Caki2 (cell line): ENCODE measurements at places on chromosomes 13 and 19.
A peak's percentile ranks its signal among the peaks of the same experiment; 100 is the strongest.

DNA sequence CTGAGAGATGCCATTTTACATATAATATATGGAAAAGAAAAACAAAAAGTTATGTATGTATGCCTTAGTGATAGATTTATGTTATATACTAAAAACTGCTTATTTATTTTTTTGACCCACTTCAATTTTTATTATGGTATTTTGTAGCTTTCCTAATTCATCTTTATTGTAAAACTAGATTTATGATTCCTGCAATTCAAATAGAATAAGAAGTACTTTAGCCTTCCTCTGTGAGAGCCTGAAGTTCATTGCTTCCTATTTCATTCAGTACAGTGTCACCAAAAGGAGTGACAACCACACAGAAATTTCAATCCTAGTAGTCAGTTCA is 158.1 kb downstream of the RGCC start:
- DNase-seq: no peak

DNA sequence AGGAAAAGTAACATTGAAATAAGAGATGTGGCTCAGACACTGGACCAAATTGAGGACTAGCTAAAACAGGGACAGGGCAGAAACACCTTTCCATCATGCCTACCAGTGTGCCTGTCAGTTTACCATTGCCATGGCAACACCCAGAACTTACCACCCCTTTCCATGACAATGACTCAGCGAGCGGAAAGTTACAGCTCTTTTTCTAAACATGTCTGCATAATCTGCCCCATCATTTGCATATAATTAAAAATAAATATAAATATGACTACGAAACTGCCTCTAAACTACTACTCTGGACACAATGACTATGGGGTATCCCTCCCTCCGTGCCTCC is 96.0 kb downstream of the UBL3 start:
- DNase-seq: peak; percentile 57

DNA sequence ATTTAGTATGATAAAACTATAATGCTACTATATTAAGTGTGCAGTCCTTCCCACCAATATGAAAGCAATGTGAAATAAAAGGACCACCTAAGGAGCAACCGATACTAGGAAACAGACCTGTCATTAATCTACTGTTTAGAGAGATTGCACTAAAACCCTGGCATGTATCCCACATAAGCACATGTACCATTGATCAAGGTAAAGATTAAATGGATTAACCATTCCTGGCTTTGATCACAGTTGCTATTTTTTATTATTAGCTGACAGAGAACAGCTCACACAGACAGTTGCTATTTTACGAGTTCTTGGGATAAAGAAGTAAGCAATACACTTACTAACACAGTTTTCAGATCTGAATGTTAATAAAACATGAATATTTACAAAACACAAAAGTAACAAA is 57.7 kb upstream of the ZDHHC20 start:
- DNase-seq: no peak

GRCh38 chr19:2548966-2549365 is 73.0 kb downstream of the GADD45B start:
- no peak for DNase-seq

DNA sequence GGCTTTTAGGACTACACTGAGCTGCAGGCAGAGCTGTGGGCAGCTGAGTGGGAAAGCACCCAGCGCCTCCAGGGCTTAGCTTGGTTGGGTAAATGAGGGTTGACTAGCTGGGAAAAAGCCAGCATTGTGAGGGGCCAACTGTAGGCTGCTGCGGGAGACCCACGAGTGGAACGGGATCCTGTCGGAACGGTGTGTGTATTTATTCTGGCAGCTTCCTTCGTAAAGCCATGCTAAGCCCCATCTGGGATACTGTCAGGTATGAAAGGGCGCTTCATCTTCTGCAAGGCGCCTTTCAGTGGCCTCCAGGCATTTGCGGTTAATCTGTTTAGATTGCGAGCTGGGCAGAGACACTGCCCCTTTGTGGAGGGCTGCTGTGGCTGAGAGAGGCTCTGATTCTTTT is 39.5 kb upstream of the CNMD start:
- no peak for DNase-seq

GRCh38 chr19:43983544-43983911 is 460 bp upstream of the ZNF155 start:
- DNase-seq: no peak

GRCh38 chr13:98672947-98673613 is 79.4 kb downstream of the SLC15A1 start:
- DNase-seq: peak; percentile 57

- no peak for DNase-seq
These were observed 7.8 kb downstream of the ACTN4 start for GRCh38 chr19:38655148-38655824.

DNA sequence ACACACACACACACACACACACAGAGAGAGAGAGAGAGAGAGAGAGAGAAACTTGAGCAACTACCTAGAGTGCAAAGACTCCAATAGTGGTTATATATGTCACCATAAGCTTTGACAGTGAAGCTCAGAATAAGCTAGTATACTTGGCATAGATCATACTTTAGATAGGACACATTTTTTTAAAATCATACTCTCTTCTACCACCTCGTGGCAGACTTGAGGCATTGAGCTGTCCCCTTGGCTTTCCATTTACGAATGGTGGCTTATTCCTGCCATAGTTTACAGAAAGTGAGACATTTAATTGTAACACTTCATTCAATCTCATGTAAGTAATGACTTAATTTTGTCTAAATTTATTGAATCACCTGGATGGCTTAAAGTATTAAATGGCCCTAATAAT is 108.2 kb downstream of the EDNRB start:
- no peak for DNase-seq

DNA sequence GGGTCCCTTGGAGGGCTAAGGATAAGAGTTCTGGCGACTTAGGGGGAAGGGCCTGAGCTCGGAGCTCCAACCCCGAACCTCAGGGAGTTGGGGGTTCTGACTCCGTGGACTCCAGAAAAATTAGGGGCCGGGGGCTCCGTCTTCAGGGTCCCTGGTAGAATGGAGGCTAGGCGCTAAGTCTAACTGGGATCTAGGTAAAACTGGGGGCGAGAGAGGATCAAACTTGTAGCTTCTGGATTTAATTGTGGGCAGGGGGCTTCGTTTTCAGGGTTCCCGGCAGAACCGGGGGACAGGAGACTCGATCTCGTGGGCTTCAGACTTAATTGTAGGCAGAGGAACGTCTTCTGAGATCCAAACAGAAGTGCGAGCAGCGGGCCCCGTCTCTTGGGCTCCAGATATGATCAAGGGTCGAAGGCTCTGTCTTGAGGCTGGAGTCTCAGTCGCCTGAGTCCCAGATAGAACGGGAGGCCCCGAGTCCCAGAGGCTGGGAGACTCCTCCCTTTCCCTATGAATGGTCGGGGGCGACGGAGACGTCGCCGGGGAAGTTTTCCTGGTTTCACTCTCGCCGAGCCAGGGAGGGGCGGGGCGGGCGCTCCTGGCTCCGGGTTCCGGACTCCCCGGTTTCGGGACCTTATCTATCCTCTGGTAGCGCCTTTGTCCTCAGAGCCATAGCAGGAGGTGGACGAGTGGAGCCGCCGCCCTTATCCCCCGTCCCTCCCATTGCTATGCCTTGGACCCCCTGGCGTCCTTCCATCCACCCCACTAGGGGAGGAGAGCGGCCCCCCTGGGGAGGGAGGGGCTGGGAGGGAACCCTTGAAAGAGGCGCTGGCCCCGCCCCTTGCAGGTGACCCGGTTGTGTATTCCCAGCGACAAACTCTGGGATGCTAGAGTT is 1.3 kb downstream of the NECTIN2 start:
- DNase-seq: no peak

GRCh38 chr13:41643507-41643906 is 186.2 kb downstream of the RGCC start:
- no peak for DNase-seq

DNA sequence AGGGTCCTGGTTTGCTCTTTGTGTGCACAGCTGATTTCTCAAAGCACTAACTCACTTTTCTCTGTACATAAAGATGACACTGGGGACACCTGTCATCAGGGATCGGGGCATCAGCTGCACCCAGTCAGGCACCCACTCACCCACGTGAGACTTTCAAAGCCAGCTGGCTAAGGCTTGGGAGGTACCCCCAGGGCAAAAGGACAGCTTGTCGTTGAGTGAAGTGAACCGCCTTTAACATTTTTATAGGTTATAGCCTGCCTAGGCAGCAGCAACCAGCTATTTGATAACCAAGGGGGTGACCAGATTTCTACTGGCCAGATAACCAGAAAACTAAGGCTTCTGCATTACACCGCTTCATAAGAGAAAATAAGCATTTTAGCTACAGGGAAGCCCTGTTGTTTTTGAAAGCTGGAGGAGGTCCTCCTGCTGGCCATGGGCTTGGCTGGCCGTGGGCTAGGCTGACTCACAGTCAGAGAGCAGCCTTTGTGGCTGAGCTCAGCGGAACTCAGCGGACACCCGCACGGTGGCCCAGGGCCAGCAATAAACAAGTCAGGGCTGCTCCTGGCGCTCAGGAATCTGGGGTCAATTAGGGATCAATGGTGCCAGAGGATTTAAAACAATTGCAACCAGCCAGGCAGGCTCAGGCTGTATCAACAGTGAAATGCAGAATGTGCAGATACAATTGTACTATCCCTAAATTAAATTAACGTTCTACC is 57.1 kb downstream of the ALOX5AP start:
- DNase-seq: peak; percentile 76

- DNase-seq: no peak
These were observed 3.8 kb downstream of the LENG1 start for GRCh38 chr19:54155694-54156093.

- DNase-seq: no peak
These were observed 114.2 kb upstream of the UQCRFS1 start for GRCh38 chr19:29326849-29327840.

- peak; percentile 68 for DNase-seq
These were observed 56.7 kb upstream of the MED4 start for GRCh38 chr13:48151363-48152161.

GRCh38 chr13:50889317-50889716 is 20.3 kb upstream of the RNASEH2B start:
- DNase-seq: no peak

GRCh38 chr19:54164369-54165068 is 5.0 kb upstream of the LENG1 start:
- no peak for DNase-seq

DNA sequence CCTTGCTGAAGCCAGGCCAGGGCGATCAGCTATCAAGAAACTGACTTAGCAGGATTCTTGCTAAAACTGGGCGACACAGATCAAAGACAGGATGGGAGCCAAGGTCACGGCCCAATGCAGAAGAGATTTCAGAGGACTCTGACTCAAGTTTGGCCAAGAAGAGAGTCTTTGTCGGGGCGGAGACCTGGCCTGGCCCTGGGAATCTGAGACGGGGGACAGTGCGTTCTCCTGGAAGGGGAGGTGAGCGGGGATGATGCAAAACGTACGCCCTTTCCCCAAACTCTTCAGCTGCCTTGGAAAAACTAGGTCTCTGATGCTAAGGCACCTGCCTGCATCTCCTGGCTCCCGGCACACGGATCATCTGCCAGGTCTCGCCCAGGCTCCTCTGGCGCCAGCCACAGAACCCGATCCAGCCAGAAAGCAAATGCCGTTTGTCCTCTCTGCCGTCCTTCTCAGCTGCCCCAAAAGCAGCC is 9.8 kb downstream of the MVB12A start:
- DNase-seq: no peak

DNA sequence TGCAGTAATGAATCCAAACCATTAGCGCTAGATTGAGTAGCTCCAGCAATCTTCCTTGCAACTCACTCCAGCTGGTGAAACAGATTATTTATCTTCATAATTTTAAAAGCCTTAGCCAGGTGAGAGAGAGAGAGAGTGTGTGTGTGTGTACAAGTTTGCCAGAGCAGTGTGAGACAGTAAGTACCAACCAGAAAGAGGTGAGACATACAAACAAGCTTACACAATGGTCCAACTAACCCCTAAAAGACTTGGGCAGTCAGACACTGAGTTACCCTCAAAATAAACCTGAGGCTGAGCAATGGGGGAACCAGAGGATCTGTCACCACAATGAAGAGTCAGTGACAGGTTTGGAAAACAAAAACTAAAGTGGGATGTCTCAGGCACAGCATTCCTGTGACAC is 8.1 kb upstream of the THSD1 start:
- DNase-seq: no peak

- DNase-seq: no peak
These were observed 273.7 kb downstream of the UQCRFS1 start for GRCh38 chr19:28939236-28939635.

DNA sequence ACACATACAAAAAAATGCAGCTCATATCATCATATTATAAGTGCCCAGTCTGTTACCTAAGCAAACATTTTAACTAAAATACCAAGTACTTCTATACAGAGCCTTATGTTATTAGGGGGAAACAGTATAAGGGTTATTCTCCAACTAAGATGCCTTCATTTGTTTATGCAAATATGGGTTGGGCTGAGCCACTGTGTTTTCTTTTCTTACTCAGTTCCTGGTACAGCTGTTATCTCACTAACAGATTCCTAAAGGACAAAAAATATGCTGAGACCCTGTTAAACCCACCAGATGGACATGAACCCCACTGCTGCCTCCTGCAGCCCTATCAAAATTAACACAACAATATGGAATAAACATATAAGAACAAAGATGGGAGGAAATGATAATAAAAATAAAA is 34.5 kb upstream of the SMAD9 start:
- no peak for DNase-seq

GRCh38 chr19:29303069-29303718 is 90.2 kb upstream of the UQCRFS1 start:
- no peak for DNase-seq

GRCh38 chr13:46655377-46656180 is 102.6 kb downstream of the LRCH1 start:
- DNase-seq: no peak

- DNase-seq: no peak
These were observed 779.5 kb downstream of the GPC5 start for GRCh38 chr13:92177966-92178365.

DNA sequence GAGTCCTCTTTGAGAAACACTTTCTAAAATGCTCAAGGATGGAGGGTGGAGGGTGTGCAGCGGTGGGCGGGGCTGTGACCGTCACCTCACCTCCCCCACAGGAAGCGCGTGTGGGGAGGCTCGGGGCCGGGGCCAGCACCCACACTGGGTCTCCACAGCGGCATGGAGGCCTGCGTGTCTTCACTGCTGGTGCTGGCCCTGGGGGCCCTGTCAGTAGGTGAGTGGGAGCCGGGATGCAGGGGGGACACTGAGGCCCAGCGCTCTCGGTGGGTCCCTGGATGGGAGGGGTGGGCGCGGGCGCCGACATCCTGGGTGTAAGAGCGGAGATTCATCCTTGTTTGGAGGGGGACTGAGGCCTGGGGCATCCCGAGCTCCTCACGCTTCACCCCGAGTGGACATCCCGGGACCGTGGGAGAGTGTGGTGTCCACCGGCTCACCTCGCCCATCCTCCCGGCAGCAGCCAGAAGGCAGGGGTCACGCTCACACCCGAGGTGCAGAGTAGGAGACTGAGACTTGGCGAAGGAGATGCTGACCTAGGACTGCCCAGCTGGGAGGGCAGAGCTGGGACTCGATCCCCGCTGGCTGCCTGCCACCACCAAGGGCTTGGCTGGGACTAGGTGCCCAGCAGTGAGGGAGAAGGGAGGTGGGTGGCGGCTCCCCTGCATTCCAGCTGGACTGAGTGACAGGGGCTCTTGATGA is at the start of gene GZMM:
TSS of gene GZMM (plus strand) at position 144 of the 699 bp plus-strand sequence. CDS start at position 163, 19 bp downstream.
- no peak for DNase-seq

GRCh38 chr19:7507884-7508283 is 8.0 kb upstream of the ZNF358 start:
- peak; percentile 84 for DNase-seq
